ENCODE measurements at places on chromosomes 4 and X. TPM values are rescaled to one million over a fixed set of nuclear protein-coding genes. Genes with fewer than 3 reads are reported as not detected.

- no peak overlapping the region for H3K4me3 ChIP-seq
- DNase-seq = no peak
- H3K36me3 ChIP-seq = no peaks in the 10 kb centered on the region
Observed at GRCh38 chr4:175447016-175447415, 365.0 kb downstream of the GPM6A start.

- H3K4me1 ChIP-seq = no peaks in the 10 kb centered on the region
- H3K4me3 ChIP-seq = no peak overlapping the region
- no peak overlapping the region for H3K27ac ChIP-seq
Observed at GRCh38 chr4:168199260-168199957, 107.1 kb downstream of the ANXA10 start.

DNA sequence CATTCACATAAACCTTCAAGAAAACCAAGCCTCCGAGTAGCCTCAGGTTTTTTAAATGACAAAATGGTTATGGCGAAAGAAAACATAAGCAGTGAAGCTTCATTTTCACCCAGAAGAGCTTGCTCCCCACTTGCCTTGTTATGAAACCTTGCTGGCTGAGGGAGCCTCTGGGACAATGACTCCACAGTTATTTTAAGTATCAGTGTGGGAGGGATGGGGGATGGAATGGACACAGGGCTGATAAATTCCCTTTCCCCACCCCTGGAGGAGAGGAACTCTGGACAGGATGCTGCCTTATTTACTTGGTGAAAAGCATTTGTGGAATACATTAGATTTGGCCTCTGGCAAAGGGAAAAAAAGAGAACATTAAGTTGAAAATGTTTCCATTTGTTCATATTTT lies 220.7 kb upstream of the CNKSR2 start:
- DNase-seq = no peak
- H3K4me1 ChIP-seq = peaks cover 11% of the 10 kb centered on the region
- no peaks in the 10 kb centered on the region for H3K27me3 ChIP-seq
- H3K4me3 ChIP-seq = no peak overlapping the region

GRCh38 chr4:124431653-124432192 lies 280.8 kb downstream of the ANKRD50 start:
- no peaks in the 10 kb centered on the region for H3K27me3 ChIP-seq
- H3K36me3 ChIP-seq = no peaks in the 10 kb centered on the region
- no peak overlapping the region for H3K4me3 ChIP-seq
- DNase-seq = no peak
- no peak overlapping the region for H3K27ac ChIP-seq

The KLHL4 gene
- 10.5 TPM for total RNA-seq

All from WTC11 (cell line).